ENCODE measurements at places on chromosomes 5 and 9. TPM values are rescaled to one million over a fixed set of nuclear protein-coding genes. Genes with fewer than 3 reads are reported as not detected.

DNA sequence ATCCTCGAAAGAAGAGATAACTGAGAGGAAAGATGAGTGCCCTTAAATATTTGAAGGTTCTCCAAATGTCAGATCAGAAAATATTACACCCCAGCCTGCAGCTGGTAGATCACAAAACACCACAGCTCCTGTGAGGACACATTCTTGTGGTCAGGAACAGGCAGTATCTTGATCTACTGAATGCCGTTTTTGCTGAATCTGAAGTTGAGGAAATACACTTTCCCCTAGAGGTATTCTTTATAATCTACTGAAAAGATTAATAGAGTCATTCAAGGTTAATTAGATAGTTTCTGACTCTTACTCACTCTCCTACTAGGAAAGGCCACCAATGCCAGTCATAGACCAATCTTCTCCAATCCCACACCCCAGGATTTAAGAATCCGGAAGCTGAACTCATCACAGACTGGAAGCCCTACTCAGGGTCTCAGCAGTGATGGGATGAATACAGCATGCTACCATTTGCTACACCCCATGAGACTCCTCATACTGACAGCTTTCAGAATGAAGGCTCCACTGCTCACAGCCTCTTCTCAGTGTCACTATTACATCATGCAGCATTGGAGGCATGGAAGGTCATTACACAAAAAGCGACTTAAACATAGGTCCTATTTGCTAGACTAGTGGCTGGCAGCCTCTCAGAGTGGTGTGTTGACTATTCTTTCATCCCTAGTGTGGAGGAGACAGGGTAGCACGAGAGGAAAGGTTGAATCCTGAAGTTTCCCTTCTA, 143.9 kb upstream of the SLC1A3 start:
- DNase-seq, result no peak

DNA sequence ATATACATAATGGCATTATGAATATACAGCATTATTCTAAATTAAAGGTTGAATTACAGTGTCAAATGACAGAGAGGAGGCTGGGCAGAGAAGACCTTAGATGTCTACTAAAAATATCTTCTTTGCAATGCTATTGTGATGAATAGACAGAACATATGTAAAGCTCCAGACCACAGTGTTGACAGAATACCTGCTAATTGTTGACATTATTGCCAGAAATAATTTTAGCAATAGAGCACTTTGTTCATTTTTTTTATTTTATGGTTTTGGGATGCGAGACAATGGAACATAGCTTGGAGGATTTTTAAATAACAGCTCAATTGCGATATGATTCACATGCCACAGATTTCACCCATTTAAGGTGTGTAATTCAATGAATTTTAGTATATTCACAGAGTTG, 508.8 kb downstream of the PSAT1 start:
- DNase-seq, result no peak

DNA sequence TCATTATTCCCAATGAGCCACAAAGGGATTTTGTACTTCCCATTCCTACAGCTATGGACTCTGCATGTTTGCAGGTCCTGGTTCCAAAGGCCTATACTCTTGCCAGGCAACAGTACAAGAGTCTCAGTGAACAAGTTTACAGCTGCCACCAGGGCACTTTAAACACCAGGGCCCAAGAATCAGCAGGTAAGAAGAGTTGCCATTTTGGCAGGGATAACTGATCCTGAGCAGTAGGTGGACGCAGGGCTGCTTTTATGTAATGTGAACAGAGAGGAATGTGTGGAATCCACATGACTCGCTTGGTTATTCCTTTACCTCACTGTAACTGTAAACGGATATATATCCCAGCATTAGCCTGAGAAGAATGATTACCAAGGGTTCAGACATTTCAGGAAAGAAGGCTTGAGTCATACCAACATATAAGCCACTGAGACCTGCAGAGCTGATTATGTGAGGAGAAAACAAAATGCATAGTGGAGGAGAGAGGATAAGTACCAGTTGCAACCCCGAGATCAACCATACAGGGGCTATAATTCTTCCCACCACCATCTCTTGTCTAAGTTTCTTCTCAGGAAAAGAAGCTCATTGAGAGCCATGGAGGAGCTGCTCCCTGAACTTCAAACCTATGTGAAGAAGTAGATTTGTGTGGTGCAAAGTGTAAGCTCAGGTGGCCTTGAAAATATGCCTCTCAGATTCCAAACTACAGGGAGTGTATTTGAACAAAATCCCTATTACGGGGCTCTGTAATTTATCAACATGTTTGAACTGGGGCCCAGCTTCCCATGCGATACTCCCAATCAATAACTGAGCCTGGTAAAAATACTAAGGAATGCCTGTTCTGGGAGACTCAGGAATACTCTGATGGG, 24.6 kb downstream of the RAPGEF6 start:
- no peak for DNase-seq

GRCh38 chr5:163434401-163434866, 3.0 kb upstream of the CCNG1 start:
- DNase-seq, result no peak

Gene IPPK
- 10.4 TPM for polyA plus RNA-seq

- DNase-seq, result no peak
Measured at GRCh38 chr5:158937381-158937952, 162.2 kb downstream of the EBF1 start.

DNA sequence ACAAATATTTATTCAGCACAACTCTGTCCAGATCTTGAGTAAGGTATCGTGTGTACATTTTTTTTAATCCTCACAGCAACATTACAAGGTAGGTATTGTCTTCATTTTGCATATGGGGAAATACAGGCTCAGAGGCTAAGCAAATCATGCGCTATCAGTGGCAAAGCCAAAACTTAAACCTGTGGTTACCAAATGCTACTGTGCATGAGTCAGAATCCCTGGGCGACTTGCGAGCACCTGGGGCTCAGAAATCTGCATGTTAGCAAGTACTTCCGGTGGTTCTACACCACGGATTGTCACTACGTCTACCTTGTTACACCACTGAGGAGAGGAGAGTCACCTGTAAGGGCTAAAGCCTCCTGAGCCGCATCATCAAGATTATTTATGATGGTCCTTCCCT, 21.3 kb downstream of the C5orf58 start:
- DNase-seq, result no peak

DNA sequence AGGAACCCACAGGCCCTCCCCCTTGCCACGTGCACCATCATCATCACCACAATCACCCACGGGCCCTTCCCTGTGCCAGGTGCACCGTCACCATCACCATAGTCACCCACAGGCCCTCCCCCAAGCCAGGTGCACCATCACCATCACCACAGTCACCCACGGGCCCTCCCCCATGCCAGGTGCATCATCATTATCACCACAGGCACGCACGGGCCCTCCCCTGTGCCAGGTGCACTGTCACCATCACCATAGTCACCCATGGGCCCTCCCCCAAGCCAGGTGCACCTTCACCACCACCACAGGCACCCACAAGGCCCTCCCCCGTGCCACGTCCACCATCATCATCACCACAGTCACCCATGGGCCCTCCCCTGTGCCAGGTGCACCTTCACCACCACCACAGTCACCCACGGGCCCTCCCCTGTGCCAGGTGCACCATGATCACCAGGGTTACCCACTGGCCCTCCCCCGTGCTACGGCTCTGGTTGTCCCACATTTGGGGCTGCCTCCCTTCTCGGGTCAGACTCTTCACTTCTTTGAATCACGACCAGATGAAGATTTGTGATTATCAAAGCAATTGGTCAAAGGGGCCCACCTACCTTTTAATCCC, 69.1 kb upstream of the OLFM1 start:
- DNase-seq, result no peak

DNA sequence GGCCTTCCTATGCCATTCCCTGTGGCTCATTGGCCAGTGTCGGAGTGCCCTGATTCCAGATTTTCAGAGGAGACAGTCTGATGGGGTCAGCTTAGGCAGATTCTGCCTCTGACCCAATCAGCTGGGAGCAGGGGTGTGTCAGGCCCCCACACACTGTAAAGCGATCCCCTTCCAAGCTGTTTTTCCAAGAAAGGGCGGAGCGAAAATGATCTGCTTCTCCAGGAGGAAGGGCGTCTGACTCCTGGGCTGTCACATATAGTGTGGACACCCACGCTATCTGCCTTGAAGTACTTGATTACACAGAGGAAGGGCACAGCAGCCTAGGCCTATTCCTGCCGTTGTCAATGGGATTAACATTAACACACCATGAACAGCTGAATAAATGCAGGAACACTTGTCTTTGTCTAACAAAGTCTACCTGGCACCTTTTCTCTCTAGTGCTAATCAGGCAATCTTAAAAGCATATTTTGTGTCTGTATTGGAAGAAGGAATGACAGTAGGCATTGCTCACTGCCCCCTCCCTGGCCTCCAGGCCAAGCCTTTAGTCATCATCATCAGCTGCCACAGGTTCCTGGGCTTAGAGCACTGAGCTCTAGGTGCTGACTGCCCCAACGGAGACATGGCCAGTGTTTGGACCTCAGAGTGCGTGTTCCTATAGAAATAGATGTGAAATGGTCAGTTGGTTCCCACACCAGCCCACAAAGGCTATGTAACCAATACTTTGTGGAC, 218.7 kb downstream of the MELK start:
- no peak for DNase-seq

GRCh38 chr5:142844866-142845265, 74.7 kb downstream of the ARHGAP26 start:
- DNase-seq, result no peak

DNA sequence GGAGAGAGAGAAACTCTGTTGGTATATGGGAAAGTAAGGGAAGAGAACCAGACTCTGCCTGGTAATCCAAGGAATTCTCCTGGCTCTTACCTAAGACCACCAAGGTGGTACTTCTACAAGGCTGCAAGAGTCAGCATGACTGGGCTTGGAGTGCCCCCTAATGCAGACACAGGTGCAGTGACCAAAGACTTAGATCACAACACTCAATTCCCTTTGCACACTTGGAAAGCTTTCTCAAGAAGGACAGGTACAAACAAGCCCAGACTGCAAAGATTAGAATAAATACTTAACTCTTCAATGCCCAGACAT, 25.2 kb downstream of the UGT3A2 start:
- DNase-seq, result no peak

- DNase-seq, result no peak
Measured at GRCh38 chr9:79043916-79044315, 527.8 kb upstream of the TLE4 start.

DNA sequence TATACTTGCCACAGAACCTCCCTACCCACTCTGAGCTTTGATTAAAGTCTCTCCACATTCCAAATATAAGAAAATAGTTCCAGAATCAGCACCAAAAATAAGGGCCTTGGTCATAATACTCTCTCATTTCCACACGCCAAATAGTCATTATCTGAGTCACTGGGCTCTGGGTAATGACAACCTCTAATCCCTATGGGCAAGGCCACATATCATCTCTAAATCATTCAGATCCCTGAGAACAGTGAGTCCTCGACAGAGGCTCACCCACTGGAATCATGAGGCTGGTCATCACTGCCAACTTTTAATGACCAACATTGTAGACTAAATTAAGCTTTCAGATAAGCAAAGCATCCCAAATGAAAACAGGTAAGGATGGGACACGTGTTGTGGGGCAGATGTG, 28.1 kb downstream of the FAM114A2 start:
- DNase-seq, result no peak

Gene SPATA31A3
- not detected for polyA plus RNA-seq

DNA sequence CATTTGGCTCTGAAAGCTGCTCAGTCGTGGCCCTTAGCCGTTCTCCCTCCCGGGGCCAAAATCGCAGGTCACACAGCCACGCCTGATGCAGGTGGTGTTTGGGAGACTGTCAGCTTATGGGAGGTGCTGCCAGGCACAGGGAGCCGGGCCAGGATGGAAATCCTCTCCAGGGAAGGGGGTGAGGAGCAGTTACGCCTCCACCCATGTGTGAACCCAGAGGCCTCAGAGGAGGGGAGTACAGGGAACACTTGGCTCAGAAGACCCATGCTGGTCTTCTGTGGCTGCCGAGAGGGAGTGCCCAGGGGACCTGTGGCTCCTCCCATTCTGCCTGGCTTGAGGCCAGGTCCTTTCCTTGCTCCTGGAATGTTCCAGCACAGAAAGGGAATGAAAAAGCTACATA, 3.6 kb upstream of the OLFM1 start:
- DNase-seq, result no peak

GRCh38 chr9:21030389-21031035, 928 bp downstream of the HACD4 start:
- DNase-seq, result no peak

Gene MLANA
- polyA plus RNA-seq, result 0.98 TPM

- DNase-seq, result no peak
Measured at GRCh38 chr5:68420476-68421344, 205.2 kb downstream of the PIK3R1 start.

Gene FST
- 31.8 TPM for polyA plus RNA-seq

Gene MARVELD2
- 24.1 TPM for polyA plus RNA-seq

DNA sequence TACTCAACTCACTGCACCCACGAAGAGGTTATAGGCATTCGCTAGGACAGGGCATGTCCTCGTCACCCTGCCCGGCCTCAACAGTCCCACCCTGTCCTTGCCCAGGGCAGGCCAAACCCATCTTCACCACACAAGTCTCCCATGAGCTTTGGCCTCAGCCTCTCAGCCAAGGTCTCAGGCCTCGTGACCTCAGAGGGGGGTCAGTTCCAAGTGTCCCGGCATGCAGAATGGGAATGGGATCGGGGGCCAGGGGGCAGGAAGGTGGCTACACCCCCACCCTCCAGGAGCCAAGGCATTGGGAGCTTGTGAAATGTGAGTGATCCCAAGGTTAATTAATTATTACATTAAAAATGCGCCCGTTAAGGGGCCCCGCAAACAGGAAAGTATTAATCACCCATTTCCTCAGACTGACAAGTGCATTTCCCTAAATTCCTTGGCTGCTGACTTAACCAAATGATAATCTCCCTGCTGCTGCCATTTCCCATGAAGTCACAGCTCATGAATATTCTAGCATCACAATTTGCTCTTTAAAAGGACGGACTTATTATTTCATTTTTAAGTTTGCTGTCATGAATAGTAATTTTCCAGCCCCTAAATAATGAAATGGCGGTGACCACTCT, 8.0 kb upstream of the UBAC1 start:
- no peak for DNase-seq

DNA sequence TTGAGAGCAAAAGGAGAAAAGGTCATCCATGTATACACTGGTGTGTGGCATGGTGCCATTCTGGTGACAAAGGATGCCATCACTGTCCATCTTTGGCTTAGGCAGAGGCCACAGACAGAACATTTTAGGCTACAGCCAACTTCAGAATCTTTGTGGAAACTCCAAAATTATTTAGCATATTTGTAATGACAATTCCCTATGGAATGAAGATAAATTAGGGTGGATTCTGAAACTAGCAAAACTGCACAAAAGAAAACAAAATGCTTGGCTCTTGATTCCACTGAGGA, 92.5 kb downstream of the FBXW11 start:
- no peak for DNase-seq

- no peak for DNase-seq
Measured at GRCh38 chr5:76305269-76305668, 97.8 kb upstream of the IQGAP2 start.

Gene NKD2
- 18.1 TPM for polyA plus RNA-seq

Gene ITGA2
- 23.4 TPM for polyA plus RNA-seq
